ENCODE measurements at places on chromosomes 13 and 19. TPM values are rescaled to one million over a fixed set of nuclear protein-coding genes. Genes with fewer than 3 reads are reported as not detected.
A peak's percentile ranks its signal among the peaks of the same experiment; 100 is the strongest.

CCDC122 gene
- total RNA-seq: 2.5 TPM

DACH1 gene
- not detected for total RNA-seq

DNA sequence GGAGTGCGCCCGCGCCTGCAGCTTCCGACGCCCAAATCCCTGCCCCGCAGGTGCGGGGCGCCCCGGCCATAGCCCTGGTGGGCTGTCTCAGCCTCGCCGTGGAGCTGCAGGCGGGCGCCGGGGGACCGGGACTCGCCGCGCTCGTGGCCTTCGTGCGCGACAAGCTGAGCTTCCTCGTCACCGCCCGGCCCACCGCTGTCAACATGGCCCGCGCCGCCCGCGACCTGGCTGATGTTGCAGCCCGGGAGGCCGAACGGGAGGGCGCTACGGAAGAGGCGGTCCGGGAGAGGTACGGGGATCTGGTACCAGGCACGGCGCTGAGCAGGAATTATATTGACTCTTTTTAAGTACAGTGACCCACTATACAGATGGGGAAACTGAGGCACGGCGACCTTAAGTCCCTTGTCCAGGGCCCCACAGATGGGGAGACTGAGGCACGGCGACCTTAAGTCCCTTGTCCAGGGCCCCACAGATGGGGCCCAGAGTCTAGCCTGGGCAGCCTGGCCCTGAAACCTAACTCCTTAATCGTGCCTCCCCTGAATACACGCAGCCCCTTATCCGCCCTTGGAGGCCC, 586 bp downstream of the MRI1 start:
- peak; percentile 62 for DNase-seq

- no peak for DNase-seq
These were observed 8.5 kb downstream of the RFX1 start for GRCh38 chr19:13997631-13997962.

GRCh38 chr19:56637976-56638555, 4.9 kb upstream of the SMIM17 start:
- DNase-seq: no peak

DNA sequence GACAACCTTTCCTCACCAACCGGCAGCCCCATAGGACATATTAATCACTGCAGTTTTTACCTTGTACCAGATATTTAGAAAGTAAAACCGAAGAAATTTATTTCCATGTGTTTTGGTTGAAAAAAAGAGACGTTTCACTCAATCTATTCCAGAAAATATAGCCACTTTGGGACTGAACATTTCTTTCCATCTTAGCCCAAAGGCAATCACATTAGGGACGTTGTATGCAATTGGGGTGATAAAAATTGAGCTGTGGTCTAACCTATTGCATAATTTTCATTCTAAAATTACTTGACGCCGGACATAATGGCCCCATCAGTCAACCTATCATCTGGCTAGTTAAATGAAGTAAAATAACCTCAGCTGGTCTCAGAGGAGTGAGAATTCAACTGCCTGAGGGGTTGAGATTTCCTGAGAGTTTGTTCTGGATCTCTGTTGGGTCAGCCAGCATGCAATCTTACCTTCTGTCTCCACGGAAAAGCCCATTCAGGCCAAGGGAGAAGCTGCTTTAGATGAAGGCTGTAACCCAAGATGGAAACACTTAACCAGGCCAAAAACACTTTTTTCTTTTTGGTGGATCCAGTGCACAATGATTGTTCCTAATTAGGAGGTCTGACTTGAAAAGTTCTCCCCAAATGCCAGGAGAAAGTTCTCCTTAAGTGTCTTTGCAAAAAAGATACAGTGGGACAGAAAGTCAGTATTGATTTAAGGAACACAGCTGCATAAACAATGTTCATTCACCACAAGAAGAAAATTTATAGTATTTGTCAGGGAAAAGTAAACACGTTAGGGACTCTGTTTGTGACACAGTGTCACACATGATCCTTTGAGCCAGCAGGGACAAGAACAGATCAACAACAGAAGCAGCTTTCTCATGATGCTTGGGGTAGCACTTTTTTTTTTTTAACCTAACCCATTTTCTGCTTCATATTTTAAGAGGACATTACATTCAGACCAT, 34.1 kb downstream of the DLEU7 start:
- no peak for DNase-seq

ZNF556 gene
- not detected for total RNA-seq

DNA sequence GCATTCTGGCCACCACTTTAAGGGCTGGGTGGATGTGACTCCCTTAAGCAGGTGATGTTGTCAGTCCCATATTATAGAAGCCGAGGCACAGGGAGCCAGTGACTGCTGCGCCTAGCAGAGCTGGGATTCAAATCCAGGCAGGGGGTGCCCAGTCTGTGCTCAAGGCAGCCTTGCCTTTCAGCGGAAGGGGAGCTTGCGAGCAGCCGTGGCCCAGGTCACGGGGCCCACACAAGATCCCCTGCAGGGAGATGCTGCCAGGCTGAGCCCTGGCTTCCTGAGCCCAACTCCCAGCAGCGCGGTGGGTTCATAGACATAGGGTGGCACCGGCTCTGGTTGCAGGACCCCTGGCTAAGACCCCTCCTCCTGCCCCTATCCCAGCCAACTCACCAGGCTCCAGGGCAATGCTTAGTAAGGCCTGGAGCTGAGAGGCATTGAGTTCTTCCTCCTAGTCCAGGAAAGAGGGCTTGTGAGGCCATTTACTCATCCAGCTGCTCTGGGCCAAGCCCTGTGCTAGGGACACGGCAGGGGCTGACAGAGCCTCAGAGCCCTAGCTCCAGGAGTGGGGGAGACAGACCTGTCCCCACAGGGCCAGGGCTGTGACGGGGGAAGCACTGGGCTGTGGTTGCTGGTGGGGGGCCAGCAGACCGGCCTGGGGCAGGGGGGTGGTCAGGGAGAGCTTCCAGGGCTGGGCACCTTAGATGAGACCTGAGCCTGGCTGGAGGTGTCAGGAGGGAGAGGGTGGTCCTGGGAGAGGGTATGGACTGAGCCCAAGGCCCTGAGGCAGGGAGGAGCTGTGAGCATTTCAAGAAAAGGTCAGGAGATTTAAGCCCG, 9.6 kb downstream of the CAPN12 start:
- no peak for DNase-seq

All from natural killer cell treated with Interleukin-12 subunit alpha and Interleukin-12 subunit beta and Interleukin-15 and Interleukin-18, amount 100 ng/mL, for 72 hours (primary cell).